ENCODE measurements at places on chromosomes 3 and 15. TPM values are rescaled to one million over a fixed set of nuclear protein-coding genes. Genes with fewer than 3 reads are reported as not detected.

Gene KLHL40
- total RNA-seq = not detected

Gene PPP1R14D
- total RNA-seq = not detected

Gene RASGRP1
- total RNA-seq = 0.12 TPM

Gene PARP15
- 0.26 TPM for total RNA-seq

Gene THBS1
- 277 TPM for total RNA-seq

Gene CCDC80
- total RNA-seq = 378 TPM

Gene BNC1
- 0.13 TPM for total RNA-seq

Gene GNB4
- 57.2 TPM for total RNA-seq

Gene SNAPC5
- 28.0 TPM for total RNA-seq

Gene MAP1A
- 49.3 TPM for total RNA-seq

Gene CPEB1
- 11.8 TPM for total RNA-seq

Gene GP5
- total RNA-seq = 0.26 TPM

Gene ACTC1
- total RNA-seq = not detected

Gene CNTN3
- total RNA-seq = 3.4 TPM

Gene SENP8
- total RNA-seq = 2.6 TPM

Gene MAP6D1
- total RNA-seq = 0.66 TPM

Gene EPHB3
- total RNA-seq = 2.7 TPM

Gene CYP1A1
- total RNA-seq = 0.53 TPM

Gene MAGI1
- total RNA-seq = 10.6 TPM

Gene IL12A
- total RNA-seq = 0.19 TPM

Gene ZNF609
- 11.4 TPM for total RNA-seq

Gene COL6A6
- 0.40 TPM for total RNA-seq

Gene AGTR1
- total RNA-seq = 0.40 TPM

Gene CLDN16
- not detected for total RNA-seq

Gene LMCD1
- total RNA-seq = 21.3 TPM

Gene ZNF502
- total RNA-seq = 5.2 TPM

Gene CEP63
- total RNA-seq = 23.9 TPM

Gene TNFAIP8L3
- total RNA-seq = 7.5 TPM

Gene CCK
- 0.19 TPM for total RNA-seq

Gene RTP1
- total RNA-seq = not detected

Gene UQCRC1
- 235 TPM for total RNA-seq

Gene RNF168
- total RNA-seq = 17.4 TPM

Gene CDHR4
- total RNA-seq = 0.06 TPM

Gene ATRIP
- total RNA-seq = 7.0 TPM

Gene C2CD4A
- total RNA-seq = 0.06 TPM

Gene TM4SF1
- total RNA-seq = 2,041 TPM
